Bronchial epithelial cell (primary cell): ENCODE measurements at places on chromosomes 2 and 18.

DNA sequence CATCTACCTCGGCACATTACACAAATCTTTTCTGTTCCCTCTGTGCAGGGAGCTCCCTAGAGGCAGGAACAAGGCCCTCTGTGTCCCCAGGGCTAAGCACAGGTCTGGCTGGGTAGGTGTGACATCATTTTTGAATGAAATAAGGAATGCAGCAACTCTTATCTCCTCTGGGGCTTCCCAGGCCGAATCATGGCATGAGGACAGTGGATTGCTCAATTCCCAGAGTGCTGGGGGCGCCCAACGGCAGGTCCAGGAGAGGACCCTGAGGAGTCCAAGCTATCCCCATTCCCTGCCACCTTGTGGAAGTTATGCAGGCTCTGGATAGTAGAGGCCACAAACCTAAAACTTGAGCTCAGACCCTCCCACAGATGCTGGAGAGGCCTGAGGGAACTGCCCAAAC, 158.0 kb upstream of the RAB6C start:
- no peak for DNase-seq

- peak; percentile 41 for DNase-seq
Observed at GRCh38 chr2:213057977-213058376, 93.4 kb downstream of the IKZF2 start.

GRCh38 chr2:214533541-214533940, 122.7 kb downstream of the VWC2L start:
- no peak for DNase-seq

DNA sequence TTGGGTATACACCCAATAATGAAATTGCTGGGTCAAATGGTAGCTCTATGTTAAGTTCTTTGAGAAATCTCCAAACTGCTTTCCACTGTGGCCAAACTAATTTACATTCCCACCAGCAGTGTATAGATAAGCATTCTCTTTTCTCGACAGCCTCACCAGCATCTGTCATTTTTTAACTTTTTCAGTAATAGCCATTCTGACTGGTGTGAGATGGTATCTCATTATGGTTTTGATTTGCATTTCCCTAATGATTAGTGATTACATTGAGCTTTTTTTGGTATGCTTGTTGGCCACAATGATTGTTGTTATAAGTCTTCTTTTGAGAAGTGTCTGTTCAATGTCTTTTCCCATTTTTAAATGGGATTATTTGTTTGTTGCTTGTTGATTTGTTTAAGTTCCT, 50.4 kb upstream of the EPAS1 start:
- DNase-seq: no peak

DNA sequence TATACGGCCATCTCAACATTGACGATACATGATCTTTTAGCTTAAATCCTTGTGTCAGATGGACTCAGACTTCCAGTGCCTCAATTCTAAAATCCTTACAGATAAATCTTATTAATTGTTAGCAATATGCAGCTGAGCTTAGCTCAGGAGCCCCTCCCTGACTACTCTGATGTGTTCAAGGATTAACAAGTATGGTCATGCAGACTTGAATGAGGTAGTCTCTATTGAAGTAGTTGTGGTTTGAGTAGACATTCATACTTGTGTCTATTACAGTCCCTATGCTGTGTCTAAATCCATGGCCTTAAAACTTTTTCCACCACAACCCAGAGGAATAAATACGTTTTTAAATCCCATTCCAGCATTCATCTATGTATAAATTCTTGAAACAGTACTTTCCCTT, 119.5 kb downstream of the NUP35 start:
- DNase-seq: peak; percentile 92

DNA sequence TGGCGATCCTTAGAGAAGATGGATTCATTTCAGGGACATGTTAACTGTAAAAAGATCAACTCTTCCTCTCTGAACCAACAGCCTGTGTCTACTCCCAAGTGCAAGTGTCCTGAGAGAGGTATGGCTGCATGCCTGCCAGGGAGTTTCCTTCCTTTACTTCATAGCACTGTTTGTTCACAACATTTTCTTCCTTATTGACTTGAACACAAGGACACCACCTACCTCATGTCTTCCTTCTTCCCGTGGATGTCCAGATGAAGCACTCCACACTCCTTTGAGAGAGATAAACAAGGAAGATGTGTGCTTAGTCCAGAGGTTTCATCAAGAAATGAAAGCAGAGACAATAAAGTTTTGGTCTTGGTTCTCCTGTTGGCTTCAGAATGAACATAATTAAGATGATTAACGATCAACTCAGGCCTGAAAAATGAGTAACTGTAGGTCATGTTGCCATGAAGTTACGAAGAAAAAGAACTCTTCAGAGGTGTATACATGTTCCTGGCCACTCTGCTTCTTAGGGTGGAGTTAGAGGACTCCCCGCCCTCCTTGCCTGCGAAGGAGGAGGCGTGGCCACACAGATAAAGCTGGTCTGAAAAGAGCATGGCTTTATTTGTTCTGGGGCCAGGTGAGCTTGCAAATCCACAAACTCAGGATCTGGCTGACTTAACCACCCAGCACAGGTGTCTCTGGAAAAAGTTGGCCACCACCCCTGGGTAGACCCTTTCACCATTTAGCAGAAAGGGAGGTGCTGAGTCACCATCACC, 155.0 kb upstream of the KCTD1 start:
- DNase-seq: no peak

- no peak for DNase-seq
Observed at GRCh38 chr2:133085646-133086045, 415.6 kb upstream of the LYPD1 start.

DNA sequence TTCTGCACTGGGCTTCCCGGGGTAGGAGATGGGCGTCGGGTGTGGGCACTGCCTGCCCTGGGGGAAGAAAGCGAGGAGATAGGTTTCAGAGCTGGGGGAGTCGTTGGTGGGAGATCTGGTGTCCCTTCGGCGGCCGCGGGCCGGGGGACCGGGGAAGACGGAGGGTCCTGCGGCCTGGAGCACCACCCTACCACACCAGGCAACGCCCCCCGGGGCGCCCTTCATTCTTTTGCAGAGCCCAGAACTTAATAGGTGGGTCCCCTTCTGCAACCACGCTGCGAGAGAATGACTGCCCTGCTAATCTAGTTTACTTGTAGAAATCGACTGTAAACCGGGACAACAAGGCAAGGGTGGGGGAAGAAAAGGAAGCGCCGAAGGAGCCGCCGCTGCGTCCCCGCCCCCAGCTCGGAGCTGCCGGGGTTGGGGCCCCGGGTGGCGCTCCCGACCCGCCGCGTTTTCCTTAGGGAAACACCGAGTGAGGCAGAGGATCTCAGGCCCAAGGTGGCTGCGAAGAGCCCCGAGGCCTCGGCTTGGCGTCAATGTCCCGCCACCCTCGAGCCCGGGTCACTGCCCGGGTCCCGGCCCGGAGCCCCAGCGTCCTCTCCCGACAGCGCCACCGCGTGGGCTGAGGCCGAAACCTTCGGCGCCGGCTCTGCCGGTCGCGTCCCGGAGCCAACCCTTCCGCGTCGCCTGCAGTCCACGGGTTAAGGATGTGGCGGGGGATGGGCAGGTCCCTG, 5.4 kb upstream of the SATB2 start:
- no peak for DNase-seq

GRCh38 chr2:236702657-236703372, 133.2 kb downstream of the ACKR3 start:
- DNase-seq: no peak

GRCh38 chr2:241112046-241112445, 10.0 kb upstream of the MTERF4 start:
- no peak for DNase-seq

DNA sequence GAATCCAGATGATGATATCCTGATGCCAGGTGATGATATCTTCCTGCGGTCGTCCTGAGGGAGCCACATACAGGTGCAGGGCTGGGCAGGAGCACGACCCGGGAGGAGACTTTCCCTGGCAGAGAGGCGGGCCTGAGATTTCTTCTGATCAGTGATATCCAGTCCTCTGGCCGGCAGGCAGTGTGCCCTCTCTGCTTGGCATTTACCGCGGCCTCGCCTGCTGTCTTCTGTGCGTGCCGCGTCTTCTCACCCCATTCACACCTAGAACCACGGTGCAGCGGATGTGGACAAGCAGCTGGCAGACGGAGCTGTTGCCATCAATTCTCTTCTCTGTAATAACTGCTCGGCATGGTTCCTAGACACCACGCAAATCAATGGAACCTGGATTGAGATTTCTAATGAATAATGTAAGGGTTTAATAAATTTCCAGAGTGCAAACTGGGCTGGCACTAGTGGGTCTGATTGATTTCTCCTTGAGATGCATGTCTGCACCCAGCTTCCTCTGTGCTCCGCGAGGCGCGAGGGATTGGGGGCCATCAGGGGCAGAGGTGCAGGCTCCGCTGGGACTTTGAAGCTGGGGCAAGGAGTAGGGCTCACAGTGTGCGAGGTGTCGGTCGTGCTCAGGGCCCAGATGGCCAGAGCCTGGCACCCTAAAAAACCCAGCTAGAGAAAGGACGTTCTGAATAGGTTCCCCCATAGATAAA, 208.9 kb upstream of the HDAC4 start:
- no peak for DNase-seq

DNA sequence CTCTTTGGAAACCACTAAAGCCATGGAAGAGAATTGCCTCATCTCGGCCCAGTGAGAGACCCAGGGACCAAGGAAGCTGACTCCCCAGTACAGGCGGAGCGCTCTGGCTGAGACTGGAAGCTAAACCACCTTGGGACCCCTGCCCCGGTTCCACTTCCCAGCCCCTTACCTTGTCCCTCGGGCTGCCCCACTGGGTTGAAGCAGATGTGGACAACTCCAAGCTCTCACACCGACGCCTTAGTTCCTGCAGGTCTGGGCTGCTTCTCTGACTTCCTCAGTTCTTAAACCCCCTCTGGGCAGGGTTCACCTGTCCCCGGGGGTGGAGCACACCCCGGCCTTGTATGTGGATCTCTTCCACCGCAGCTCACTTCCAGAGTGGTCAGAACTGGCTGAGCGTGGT, 266.2 kb downstream of the PHLPP1 start:
- DNase-seq: no peak

GRCh38 chr2:212157012-212157411, 381.6 kb downstream of the ERBB4 start:
- no peak for DNase-seq

DNA sequence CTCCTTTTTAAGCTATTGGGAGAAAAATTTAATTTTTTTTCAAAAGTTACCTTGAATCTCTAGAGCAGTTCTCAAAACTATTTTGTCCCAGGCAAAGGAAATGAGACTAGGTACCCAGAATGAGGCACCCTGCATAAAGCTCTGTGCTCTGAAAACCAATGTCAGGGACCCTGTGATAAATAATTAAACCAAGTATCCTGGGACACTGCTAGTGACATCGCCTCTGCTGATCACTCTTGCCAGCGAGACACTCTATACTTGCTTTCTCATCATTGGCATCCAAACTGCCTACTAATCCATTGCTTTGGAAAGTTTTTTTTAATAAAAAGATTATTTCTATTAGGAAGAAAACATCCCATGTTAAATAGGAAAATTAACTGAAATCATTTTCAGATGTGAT, 1.4 kb downstream of the GKN1 start:
- DNase-seq: no peak
